ENCODE measurements at places on chromosomes 5 and 9.

DNA sequence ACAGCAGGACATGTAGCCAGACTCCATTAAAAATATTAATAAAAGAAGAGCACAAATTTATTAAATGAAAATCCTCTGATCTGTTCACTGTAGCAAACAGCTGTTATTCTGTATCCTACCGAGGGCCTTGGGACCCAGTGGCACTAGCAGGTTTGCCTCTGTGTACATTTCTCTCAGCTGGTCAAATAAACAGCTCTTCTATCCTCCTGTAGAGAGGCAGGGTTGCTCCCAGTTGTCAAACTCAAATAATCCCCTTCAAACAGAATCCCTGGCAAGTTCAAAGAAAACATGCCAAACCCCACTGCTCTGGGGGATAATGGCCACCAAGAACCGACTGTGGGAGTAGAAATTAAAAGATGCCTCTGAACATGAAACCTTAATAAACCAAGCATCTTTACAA is 1262.0 kb upstream of the DMAC1 start:
- no peaks in the 10 kb centered on the region for H3K36me3 ChIP-seq
- H3K27ac ChIP-seq = no peak overlapping the region
- H3K4me1 ChIP-seq = no peaks in the 10 kb centered on the region
- H3K4me3 ChIP-seq = no peak overlapping the region
- no peak for DNase-seq

DNA sequence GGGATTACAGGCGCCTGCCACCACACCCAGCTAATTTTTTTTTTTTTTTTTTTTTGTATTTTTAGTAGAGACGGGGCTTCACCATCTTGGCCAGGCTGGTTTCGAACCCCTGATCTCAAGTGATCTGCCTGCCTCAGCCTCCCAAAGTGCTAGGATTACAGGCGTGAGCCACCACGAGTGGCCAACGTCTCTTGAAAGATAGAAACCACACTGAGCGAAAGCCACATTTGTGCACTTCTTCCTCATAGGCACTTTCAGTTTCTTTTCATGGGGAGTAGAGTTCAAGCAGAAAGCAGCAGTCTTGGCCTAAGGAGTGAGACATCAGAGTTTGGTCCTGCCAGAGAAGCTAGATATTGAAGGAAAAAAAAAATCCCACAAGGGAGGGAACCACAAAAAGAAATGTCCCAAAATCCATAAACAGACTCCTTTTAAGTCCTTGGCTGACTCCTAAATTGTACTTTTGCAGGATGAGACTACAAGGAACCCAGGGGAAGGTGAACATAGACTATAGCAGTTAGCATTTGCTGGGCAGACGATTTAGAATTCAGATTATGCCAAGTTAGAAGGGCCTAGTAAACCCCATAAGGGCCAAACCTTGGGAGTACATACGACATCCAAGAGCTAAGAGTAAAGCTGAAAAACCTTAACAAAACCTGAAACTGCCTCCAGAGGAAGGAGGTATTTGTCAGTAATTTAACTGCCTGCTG is 43.9 kb upstream of the GLIPR2 start:
- no peak overlapping the region for H3K4me3 ChIP-seq
- no peaks in the 10 kb centered on the region for H3K27me3 ChIP-seq
- H3K27ac ChIP-seq = no peak overlapping the region
- no peaks in the 10 kb centered on the region for H3K4me1 ChIP-seq

GRCh38 chr5:20105915-20106314 is 117.9 kb upstream of the CDH18 start:
- no peak for DNase-seq
- H3K27ac ChIP-seq = no peak overlapping the region
- no peaks in the 10 kb centered on the region for H3K36me3 ChIP-seq
- H3K27me3 ChIP-seq = no peaks in the 10 kb centered on the region

DNA sequence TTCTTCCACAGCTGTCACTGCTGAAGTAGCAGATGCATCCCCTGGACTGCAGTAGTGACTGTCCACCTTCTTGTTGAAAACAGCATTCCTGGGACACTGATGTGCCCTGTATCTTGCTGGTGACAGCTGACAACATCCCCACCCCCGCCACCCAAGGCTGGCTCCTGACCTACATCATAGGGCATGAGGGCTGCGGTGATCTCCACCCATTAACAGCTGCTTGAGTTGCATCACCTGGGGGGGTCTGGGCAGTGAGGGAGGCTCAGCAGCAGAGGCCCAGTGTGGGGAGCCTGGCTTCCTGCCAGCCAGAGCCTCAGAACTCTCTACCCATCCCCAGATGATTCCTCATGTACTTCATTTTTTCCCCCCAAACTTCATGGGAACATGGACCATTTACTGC is 4.1 kb downstream of the PRUNE2 start:
- H3K4me3 ChIP-seq = no peak overlapping the region
- DNase-seq = no peak
- no peak overlapping the region for H3K27ac ChIP-seq

DNA sequence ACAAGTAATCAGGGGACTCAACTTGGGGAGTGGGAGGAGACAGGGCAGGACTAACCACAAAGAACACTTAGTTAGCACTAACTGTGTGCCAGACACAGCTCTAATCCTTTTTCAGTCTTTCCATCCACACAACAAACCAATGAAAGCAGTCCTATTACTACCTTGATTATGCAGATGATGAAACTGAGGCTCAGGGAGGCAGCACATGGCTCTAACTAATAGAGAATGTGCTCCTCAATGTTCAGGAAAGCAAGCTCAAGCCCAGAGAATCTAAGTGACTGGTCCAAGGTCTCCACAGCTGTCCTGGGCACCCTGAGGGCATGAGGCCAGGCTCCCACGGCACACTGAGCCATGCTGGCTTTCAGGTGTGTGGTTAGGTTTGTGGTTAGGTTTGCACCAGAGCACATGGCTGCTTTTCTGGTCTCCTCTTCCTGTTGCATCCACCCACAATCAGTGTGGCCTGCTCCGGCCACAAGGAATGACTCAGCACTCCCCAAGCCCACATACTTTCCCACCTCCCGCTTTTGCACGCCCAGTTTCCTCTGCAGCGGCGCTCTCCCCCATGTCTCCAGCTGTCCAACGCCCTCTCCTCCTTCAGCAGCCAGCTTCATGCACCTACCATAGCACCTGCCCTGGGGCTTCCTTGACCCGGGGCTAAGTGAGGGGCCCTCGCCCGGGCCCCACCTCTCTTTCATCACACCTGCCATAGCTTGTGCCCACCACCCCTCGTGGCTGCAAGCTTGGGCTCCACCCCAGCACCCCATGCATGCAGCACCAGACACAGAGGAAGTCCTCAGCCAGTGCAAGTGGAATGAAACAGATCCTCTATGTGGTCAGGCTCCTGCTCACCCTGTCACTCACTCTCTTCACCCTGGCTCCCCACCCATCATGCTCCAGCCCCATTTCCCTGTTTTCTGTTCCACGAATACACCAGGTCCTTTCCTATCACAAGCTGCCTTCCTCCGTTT is 133.1 kb downstream of the GABBR2 start:
- no peaks in the 10 kb centered on the region for H3K36me3 ChIP-seq
- peak; percentile 34 for DNase-seq
- H3K4me3 ChIP-seq = no peak overlapping the region
- H3K27ac ChIP-seq = no peak overlapping the region

GRCh38 chr9:129552064-129552463 is 68.8 kb downstream of the C9orf50 start:
- no peak for DNase-seq
- H3K27ac ChIP-seq = no peak overlapping the region
- no peaks in the 10 kb centered on the region for H3K27me3 ChIP-seq
- no peaks in the 10 kb centered on the region for H3K4me1 ChIP-seq
- no peak overlapping the region for H3K4me3 ChIP-seq

GRCh38 chr9:106023455-106023854 is 329.1 kb downstream of the TMEM38B start:
- no peaks in the 10 kb centered on the region for H3K4me1 ChIP-seq
- DNase-seq = no peak
- H3K36me3 ChIP-seq = no peaks in the 10 kb centered on the region
- no peaks in the 10 kb centered on the region for H3K27me3 ChIP-seq
- no peak overlapping the region for H3K27ac ChIP-seq

DNA sequence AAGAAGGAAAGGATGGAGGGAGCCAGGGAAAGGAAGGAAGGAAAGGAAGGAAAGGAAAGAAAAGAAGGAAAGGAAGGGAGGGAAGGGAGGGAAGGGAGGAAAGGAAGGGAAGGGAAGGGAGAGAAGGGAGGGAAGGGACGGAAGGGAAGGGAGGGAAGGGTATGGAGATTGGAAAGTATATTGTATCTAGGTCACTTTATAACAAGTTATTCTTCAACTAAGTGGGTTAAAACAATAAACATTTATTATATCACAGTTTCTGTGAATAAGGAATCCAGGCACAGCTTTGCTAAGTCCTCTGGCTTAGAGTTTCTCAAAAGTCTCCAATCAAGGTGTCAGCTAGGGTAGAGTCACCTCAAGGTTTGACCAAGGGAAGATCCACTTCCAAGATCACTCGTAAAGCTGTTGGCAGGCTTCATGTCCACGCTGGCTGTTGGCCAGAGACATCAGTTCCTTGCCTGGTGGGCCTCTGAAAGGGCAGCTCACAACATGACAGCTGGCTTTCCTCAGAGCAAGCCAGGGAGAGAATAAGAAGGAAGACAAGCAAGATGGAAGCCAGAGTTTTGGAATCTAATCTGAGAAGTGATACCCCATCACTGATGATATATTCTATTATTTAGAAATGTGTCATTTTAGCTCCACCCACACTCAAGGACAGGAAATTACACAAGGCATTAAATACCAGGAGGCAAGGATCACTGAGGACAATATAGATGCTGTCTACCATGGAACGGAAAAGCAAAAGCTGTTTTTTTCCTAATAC is 105.1 kb downstream of the DEPDC1B start:
- no peak for DNase-seq
- no peak overlapping the region for H3K4me3 ChIP-seq
- peaks cover 16% of the 10 kb centered on the region for H3K36me3 ChIP-seq

DNA sequence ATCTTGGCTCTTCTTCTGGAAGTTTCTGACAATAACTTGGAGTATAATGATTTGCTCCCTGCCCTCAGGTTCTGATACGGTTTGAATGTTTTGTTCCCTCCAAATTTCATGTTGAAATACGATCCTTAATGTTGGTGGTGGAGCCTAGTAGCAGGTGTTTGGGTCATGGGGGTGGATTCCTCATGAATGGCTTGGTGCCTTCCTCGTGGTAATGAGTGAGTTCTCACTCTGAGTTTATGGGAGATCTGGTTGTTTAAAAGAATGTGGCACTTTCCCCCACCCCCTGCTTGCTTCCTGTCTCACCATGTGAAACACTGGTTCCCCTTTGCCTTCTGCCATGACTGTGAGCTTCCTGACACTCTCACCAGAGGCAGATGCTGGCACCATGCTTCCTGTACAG is 103.0 kb upstream of the OSMR start:
- no peaks in the 10 kb centered on the region for H3K36me3 ChIP-seq
- H3K4me3 ChIP-seq = no peak overlapping the region
- DNase-seq = no peak
- H3K27me3 ChIP-seq = peaks cover 5% of the 10 kb centered on the region
- no peak overlapping the region for H3K27ac ChIP-seq

DNA sequence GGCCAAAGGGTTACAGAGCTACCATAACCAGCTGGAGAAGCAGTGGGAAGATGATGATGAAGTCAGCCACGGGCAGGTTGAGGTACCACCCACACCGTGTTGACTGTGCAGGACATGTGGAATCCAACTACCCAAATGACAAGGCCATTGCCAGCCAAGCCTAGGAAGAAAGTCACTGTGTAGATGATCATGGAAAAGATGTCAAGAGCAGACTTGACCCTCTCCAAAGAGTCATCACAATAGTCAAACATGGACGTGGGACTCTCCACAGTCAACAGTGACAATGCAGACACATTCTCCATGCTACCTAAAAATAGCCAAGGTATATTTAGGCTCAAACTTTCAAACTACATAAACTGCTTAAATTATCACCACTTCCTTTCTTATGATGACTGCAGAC is 20.9 kb upstream of the SPINK1 start:
- no peak for DNase-seq
- H3K4me3 ChIP-seq = no peak overlapping the region
- no peaks in the 10 kb centered on the region for H3K36me3 ChIP-seq
- no peaks in the 10 kb centered on the region for H3K27me3 ChIP-seq
- no peaks in the 10 kb centered on the region for H3K4me1 ChIP-seq

GRCh38 chr9:34899535-34900158 is 58.4 kb upstream of the PHF24 start:
- no peak overlapping the region for H3K4me3 ChIP-seq
- no peak overlapping the region for H3K27ac ChIP-seq
- peaks cover 3% of the 10 kb centered on the region for H3K27me3 ChIP-seq
- peak; percentile 76 for DNase-seq
- H3K36me3 ChIP-seq = no peaks in the 10 kb centered on the region

- no peaks in the 10 kb centered on the region for H3K36me3 ChIP-seq
- no peak overlapping the region for H3K4me3 ChIP-seq
- no peaks in the 10 kb centered on the region for H3K27me3 ChIP-seq
- H3K27ac ChIP-seq = no peak overlapping the region
- DNase-seq = peak; percentile 13
These were observed 181.9 kb downstream of the ZNF462 start for GRCh38 chr9:107044872-107045271.

DNA sequence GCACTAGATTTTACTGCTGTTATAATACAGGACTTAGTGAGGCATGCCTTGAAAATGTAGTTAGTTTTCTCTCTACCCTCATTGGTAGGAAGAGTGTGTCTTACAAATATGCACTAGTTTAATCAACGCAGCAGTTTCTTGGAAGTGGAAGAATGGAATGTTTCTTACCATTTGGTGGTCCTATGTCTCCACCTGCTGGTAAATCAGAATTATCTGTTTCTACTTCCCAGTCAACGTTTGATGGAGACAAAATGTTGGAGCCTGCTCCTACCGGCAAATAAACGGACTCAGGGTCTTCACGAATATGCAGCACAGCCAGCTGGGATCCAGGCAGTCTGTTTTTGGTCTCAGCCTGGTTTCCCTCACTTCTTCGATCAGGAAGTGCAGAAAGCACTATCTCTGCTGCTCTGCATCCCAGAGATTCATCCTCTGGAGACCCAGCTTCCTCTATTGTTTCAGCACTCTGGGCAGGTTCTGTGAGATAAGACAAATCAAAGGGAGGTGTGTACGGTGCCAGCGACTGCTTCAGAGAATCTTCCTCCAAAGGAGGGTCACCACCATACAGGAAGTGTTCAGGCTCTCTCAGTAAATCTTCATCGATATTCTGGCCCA is 59.5 kb upstream of the PCA3 start:
- no peaks in the 10 kb centered on the region for H3K36me3 ChIP-seq
- H3K27me3 ChIP-seq = peaks cover 3% of the 10 kb centered on the region
- H3K4me1 ChIP-seq = no peaks in the 10 kb centered on the region
- H3K4me3 ChIP-seq = no peak overlapping the region
- H3K27ac ChIP-seq = no peak overlapping the region

DNA sequence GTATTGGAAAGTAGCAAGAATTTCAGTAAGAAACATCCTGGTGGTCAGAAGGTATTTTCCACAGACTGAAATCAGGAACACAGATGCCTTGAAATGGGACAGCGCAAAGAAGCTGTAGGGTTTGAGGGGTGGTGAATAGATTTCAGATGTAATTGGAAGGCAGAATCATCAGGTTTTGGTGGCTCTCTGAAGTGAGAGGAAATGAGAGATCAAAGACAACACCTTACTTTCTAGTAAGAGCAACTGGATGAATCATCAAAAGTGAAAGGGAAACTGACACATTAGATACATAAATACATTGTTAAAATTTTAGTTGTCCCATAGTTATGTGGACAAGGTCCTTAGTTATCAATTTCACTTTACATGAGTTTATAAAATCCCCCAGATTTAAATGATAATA is 188.2 kb upstream of the SLC27A6 start:
- DNase-seq = peak; percentile 5
- H3K36me3 ChIP-seq = no peaks in the 10 kb centered on the region
- H3K27me3 ChIP-seq = no peaks in the 10 kb centered on the region
- no peak overlapping the region for H3K27ac ChIP-seq

Data from DND-41 (cell line).